ENCODE measurements at places on chromosomes 3 and 15.
A peak's percentile ranks its signal among the peaks of the same experiment; 100 is the strongest.

- no peak for DNase-seq
Observed at GRCh38 chr3:44915702-44916438, 41.5 kb downstream of the TGM4 start.

DNA sequence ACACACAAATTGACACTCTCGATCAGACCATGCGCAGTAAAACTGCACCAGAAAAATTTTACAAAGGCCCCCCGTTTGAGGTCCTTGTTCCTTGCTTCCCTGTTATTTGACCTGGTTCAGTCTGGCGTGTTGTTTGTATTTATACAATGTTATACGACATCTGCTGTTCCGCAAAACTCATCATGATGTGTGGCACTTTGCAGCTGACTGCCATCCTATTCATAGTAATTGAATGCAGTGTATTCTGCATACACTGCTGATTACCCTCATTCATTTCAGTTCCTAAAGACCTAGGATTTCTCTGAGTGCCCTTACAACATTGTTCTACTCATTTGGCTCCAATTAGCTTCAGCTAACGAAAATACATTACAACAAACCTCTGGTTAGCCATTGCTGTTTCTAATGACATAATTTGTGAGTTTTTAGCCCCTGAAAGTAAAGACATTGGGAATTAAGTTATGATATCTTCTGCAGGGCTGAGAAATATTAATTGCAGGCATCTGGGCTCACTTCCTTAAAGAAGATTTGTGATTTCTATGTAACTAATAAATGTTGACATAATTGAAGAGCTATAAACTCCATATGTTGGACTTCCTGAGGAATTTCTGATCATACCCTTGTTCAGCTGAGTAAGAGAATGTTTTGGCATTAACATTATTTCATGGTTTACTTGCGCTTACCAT is 75.7 kb downstream of the C3orf38 start:
- no peak for DNase-seq

DNA sequence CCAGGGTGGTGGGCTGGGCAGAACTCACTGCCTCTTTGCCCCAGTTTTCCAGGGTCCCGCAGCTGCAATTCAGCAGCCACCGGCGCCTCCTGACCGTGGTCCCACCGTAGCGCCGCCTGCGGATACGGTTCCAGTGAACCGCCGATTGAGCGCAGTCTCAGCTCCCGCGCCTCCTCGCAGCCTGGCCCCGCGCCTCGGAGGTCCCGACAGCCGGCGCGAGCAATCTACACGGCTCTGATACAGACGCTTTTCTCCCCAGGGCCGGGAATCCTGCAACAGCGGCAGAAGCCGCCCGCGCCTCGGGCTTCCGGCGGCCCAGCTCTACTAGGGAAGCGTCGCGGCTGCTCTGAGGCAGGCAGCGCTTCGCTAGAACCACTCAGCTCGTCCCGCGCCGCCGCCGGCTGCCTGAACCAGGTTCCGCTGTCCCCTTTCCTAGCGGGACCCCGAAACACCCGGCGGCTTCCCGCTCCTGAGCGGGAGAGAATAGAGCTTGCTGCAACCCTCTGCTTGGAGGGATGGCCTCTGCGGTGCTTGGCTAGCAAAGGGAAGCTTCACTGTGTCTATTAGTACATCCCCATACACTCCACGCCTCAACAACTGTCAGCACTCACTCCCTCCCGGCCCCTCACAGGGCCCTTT is 3.1 kb downstream of the FOXL2NB start:
- DNase-seq = peak; percentile 43

- peak; percentile 54 for DNase-seq
Observed at GRCh38 chr3:109257269-109257668, 59.0 kb downstream of the DPPA2 start.

- peak; percentile 92 for DNase-seq
Observed at GRCh38 chr3:176953106-176954060, 243.9 kb downstream of the TBL1XR1 start.

DNA sequence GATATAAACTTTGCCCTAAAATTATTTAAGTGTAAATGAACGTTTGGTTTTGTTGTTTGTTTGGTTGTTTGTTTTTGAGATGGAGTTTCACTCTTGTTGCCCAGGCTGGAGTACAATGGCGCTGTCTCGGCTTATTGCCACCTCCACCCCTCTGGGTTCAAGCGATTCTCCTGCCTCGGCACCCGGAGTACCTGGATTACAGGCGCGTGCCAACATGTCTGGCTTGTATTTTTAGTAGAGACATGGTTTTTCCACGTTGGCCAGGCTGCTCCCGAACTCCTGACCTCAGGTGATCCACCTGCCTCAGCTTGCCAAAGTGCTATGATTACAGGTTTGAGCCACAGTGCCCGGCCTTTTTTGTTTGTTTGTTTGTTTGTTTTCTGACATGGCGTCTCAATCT is 87.9 kb upstream of the CHD2 start:
- DNase-seq = no peak

DNA sequence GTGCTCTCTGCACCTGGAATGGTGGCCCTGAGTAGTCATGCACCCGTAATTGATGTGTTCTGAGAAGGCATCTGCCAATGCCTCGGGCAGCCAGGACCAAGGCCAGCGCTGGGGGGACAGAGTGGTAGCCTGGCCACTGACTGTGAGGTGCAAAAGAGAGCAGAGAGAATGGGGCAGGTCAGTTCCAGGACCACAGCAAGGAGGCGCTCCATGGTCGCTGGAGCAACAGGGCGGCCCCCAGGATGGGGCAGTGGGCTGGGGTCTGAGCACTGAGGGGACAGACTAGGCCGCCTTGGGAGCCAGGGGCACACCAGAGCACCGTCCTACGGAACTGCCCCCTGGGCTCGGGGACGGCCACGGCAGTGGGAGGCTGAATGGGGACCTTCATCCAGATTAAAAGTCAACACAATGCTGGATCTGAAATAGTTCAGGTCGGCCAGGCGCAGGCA is 48.3 kb upstream of the IQSEC1 start:
- DNase-seq = no peak

- no peak for DNase-seq
Observed at GRCh38 chr3:98014268-98014585, 20.9 kb downstream of the GABRR3 start.

DNA sequence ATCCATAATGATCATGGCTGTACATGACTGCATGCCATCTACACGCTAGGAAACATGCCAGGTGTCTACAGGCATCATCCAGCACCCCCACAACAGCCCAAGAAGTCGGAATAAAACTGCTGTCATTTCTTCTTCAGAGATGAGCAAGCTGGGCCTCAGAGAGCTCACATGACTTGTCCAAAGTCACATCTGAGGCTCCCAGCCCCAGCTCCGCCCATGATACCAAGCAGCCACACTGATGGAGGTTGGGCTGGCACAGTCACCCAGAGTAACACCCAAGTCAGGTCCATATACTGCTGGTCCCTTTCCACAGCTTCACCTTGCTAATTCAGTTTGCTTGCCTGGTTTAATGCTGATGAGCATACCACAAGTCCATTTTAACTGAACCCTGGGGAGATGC is 116.6 kb downstream of the SEC22A start:
- no peak for DNase-seq

DNA sequence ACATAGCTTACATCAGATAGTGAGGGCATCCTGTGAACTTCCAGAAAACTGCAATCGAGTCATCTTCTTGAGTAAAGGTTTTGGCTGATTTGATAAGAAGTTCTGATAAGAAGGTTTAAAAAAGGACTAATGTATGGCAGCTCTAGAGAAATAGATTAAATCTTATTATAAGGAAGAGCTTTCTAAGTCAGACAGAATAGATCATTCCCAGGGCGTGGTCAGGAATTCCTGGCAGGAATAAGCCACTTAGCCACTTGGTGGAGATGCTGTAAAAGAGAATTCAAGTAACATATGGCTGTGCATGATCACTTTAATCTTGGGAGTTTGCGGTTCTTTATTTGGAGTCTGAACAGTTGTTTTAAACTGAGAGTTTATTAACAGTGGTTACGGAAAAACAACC is 17.4 kb downstream of the PGBD4 start:
- DNase-seq = peak; percentile 26

DNA sequence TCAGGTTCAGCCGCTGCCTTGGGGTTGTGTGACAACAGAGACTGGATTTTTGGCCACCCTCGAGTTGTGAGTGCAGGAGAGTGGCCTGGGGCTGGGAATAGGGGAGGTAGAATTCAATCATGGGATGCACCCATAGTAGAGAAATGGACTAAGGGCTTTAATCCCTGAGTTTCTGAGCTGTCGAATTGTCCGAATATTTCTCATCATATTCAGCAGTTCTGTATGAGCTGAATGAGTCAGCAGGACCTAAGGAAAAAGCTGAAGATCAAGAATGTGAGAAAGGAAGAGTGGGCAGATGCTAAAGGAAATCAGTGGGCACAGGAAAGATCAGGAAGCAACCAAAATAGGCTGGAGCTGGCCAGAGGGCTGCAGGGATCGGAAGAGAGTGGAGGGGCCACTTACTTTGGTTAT is 44.4 kb upstream of the SACM1L start:
- peak; percentile 91 for DNase-seq

DNA sequence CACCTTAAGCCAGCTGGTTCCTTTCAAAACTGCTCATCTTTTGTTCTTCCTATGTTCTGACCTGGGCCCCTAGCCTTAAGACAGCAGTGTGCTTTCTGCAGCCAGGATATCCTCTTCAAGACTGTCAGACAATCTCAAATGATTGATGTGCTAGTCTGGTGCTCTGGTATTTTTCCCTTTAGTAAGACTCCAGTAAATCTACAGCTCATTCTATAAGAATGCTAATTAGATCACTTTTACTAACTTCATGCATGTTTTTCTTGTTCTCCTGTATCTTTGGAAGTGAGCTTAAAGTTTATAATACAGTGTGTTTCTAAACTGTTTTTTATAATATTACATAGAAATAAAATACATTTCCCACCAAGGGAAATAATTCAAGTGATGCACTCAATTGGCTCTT is 220.9 kb upstream of the NANOGP8 start:
- peak; percentile 86 for DNase-seq

DNA sequence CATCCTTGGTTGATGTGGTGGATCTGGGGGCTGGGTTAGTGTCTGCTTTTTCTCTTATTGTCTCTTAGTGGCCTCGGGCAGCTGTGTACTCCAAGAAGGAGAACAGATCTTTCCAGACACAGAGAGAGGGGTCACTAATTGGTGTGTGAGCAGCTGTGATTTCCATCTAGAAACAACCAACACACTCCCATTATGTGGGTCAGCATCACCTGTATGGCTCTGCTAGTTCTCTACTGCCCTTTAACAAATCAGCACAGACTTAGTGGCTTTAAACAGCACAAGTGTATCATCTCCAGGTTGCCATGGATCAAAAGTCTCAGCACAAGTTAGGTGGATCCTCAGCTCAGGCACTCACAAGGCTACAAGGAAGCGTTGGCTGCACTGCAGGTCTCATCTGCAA is 156.8 kb downstream of the LRTM1 start:
- DNase-seq = no peak

DNA sequence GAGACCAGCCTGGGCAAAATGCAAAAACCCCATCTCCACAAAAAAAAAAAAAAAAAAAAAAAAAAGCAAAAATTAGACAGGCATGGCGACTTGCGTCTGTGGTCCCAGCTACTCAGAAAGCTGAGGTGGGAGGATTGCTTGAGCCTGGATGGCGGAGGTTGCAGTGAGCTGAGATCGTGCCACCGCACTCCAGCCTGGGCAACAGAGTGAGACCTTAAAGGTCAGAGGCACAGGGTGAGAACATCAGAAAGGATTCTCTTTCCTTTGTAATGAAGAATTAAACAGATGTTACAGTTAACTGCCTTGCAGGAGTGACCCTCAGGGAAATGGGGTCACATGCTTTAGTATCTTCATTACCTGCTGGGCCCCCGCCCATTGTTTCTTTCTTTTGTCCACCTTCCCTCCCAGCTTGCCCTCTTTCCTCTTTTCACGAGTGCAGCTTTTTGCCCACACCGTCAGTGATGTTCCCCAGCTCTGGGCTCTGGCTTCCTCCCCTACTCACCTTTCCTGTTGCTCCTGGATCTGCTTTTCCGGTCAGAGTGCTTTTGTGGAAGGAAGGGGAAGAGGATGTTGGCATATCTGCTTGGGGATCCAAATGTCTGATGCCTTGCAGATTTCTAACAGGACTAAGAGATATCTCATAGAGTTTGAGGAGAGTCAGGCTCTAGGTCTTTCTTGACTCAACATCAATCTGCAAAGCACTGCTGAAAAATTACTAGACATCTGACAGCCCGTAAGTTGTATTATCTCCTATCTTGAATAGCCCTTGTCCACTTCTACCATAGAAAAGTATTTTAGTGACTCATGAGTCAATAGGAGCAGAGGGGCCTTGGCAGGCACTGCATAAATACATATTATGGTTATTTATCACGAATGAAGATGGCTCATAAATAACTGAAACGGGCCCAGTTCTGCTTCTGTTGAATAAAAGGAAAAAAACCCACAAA is 35.6 kb upstream of the NDUFB4 start:
- no peak for DNase-seq

DNA sequence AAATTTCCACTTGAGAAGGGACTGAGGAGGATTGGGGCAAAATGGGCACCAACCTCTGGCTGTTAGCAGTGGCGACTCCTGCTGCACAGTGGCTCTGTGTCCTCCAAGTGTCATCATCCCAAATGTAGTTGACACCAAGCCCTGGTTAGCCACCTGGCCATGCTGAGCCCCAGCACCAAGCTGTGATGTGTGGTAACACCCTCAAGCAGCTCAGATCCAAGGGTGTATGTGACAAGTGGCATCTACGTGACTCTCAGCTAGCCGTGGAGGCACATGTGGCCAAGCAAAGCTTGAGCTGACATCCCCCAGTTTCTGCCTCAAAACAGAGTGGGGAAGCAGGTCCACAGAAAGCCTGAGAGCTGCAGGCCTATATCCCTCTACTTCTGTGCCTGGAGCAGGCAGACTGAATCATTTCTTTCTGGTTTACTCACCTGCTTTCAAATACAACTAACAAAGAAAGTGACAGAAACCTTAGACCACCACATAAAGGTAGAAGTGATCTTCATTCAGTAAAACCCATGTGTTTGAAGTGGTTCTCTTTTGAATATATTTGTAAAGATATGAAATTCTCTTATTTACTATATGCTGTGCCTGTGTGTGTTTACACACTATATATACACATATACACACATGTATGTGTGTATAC is 40.0 kb downstream of the FOXP1 start:
- DNase-seq = no peak

- DNase-seq = no peak
Observed at GRCh38 chr15:93001881-93002280, 87.1 kb downstream of the RGMA start.

DNA sequence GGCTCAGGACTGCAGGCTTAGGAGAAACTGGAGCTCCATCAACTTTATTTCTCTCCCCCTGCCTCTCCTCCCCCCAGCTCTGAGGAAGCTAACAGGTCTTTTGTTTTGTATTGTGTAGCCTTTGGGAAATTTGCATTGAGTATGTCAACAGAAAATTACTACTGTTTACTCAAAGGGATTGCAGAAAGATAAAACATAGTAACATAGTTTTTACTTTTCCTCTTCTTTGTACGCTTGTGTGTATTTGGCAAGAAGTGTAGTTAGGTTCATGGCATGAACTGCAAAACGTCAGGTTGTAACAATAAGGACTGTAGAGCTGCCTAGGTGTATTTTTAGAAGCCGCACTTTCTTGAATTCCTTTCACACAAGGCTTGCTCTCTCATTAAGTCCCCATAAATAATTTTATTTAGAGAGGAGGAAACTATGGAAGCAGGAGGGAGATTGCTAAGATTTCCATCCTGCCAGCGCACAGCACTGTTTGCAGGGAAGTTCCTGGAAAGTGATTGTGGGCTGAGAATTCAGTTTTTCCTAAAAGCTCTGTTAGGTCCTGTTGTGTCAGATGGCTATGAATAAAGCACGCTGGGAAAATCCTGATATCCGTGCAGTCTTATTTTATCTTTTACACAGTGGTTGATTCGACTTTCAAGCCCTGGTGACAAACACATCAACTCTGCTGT is 21.1 kb upstream of the SATB1 start:
- no peak for DNase-seq

- peak; percentile 18 for DNase-seq
Observed at GRCh38 chr3:62922326-62922725, 47.1 kb upstream of the CADPS start.

GRCh38 chr15:28191832-28192231 is 92.7 kb upstream of the OCA2 start:
- peak; percentile 34 for DNase-seq

All from fibroblast of skin of scalp (primary cell).